ENCODE measurements at places on chromosomes 7 and 10.

DNA sequence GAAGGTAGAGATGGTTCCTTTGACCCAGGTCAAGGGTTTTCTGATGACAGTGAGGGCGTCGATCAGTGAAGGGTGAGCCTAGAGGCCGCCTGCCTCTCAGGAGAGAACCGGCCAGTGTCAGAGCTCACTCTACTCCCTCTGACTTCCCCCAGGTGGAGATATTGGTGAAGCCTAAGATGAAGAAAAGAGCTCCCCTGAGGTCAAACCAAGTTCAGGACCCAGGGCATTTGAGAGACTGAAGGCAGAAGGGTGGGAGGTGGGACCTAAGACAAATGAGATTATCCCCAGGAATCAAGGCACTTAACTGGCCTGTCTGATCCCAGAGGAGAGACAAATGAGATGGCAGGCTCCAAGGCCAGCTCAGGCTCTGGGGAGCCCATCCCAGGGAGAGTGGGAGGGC, 104.7 kb downstream of the CDH23 start:
- no peak for DNase-seq

- no peak for DNase-seq
Observed at GRCh38 chr10:121500701-121501332, 97.4 kb downstream of the FGFR2 start.

DNA sequence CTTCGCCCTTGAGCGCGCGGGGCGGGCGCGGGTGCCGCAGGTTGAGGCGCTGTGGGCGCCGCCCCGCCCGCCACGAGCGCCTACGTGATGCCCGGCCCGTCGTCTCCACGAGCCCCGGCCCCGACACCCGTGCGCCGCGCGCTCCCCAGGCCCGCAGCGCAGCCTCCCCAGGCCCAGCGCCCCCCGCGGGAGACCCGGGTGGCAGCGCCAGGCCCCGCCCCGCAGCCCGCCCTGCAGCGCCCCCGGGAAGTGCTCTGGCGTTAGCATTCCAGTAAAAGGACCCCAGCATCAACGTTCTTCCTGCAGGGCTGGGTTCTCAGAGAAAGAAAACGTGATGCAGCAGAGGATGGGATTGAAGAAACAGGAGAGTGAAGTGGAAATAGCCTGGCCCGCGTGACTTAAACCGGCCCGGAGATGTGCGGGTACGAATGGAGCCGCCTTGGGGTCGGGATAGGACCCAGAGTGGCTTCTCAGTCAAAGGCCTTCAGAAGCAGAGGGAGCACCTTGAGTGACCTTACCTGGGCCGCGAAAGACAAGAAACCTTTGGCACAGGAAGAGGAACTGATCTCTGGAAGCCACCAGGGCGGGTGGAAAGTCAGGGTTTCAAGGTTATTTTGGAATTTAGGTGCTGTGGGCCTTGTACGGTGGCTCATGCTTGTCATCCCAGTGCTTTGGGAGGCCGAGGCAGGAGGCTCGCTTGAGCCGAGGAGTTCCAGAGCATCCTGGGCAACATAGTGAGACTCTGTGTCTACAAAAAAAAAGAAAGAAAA, 1.8 kb downstream of the PFKP start:
- peak; percentile 44 for DNase-seq

GRCh38 chr7:94012746-94013145, 8.6 kb upstream of the BET1 start:
- DNase-seq = no peak

- no peak for DNase-seq
Observed at GRCh38 chr10:45561952-45562351, 110.6 kb downstream of the ZFAND4 start.

GRCh38 chr7:134819401-134819800, 40.0 kb downstream of the CALD1 start:
- no peak for DNase-seq

DNA sequence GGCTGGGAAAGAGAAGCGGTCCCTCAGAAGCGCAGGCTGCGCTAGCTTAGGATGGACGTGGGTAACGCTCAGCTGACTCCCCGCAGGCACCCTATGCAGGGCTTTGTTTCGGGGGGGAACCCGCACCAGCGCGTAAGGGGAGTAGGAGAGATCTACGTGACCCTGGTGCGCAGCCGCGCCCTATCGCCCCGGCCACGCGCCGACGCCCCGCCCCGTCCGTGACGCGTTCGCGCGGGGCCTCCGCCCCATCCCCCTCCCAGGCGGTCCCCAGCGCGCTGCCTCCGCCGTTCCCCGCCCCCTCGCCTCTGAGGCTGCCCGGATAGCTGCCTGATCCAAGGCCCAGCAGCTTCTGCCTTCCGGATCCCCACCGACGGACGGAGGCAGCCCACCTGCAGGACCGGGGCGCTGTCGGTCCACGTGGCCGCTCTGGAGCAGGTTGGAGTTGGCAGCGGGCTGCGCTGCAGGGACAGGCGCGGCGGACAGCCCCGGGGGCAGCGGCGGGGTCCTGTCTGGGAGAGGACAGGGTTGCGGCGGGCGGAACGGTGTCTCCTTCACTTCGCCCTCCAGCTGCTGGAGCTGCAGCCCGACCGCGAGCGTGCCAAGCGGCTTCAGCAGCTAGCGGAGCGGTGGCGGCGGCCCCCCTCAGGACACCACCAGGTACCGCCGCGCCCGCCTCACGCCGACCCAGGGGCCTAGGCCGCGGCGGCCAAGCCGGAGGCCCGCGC, at the start of gene VDAC2:
VDAC2 (plus strand) TSS at position 515 of the 725 bp plus-strand sequence. CDS start 363 bp downstream, outside the sequence.
- peak; percentile 90 for DNase-seq

DNA sequence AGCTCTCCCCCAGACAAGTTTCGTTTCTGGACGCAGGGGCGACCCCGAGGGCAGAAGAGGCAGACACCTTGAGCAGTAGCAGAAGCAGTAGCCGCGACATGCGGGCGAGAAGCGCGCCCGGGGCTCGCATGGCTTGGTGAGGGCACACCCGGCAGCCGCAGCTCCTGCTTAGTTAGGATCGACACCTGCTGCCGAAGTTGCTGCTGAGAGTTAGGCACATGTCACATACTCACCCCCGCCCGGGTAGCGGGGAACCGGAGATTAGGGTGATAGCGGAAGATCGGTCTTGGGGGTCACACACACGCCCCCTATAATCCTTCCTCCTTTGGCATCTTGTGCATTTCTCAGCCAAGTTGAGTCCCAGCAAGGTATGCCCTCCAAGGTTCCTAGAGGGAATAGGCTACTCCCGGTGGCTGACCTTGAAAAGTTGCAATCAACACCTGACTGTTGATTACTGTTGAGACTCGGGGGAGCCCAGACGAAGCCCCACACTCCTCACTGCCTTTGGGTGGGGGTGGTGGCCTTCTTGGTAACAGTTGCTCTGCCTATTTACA, 668 bp downstream of the GPR37 start:
- DNase-seq = peak; percentile 33

- no peak for DNase-seq
Observed at GRCh38 chr7:31788445-31788844, 101.4 kb downstream of the PPP1R17 start.

DNA sequence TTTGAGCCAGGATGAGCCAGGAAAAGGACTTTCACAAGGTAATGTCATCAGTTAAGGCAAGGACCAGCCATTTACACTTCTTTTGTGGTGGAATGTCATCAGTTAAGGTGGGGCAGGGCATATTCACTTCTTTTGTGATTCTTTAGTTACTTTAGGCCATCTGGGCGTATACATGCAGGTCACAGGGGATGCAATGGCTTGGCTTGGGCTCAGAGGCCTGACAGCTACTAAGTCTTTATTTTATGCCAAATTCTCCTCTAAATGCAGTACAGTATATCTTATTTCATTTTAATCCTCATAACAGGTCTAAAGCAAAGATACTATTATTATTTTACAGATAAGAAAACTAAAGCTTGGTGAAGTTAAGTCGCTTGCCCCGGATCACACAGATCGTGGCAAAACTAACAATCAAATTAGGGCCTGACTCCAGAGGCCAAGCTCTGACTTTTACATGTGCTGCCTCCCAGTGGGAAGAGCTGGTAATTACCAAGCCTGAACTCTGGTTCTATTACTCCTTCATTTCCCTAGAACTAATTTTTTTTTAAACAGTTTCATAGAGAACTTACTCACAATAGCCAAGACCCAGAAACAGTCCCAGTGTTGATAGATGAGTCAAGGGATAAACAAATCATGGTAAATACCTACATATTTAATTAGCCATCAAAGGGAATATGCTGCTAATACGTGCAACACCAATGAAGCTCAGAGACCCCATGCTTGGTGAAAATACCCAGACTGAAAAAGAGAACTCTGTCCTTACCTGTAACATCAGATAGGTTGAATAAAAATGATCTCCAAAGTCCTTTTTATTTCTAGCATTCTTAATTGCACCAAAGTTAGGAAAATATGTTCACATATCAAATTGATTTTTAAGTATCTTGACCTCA, 35.4 kb downstream of the C7orf25 start:
- DNase-seq = peak; percentile 81

- DNase-seq = peak; percentile 14
Observed at GRCh38 chr10:118342638-118343020, 505 bp upstream of the FAM204A start.

- DNase-seq = peak; percentile 39
Observed at GRCh38 chr10:59561477-59562121, 148.1 kb downstream of the SLC16A9 start.

DNA sequence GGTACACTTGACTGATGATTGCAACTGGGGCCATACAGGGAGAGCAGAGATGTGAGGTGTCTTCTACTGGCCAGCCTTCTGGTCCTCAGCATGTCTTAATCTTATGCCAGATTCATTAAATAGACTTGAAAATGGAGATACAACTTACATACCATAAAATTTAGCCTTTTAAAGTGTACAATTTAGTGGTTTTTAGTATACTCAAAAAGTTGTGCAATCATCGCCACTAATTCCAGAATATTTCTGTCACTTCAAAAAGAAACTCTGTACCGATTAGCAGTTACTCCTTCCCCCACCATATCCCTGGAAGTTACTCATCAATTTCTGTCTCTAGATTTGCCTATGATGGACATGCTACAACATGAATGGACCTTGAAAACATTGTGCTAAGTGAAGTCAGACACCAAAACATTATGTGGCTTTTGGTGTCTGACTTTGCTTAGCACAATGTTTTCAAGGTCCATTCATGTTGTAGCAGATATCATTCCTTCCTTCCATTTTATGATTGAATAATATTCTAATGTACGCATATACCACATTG, 53.0 kb downstream of the SH2D4B start:
- no peak for DNase-seq

- peak; percentile 74 for DNase-seq
Observed at GRCh38 chr10:17001961-17002749, 127.5 kb downstream of the CUBN start.

DNA sequence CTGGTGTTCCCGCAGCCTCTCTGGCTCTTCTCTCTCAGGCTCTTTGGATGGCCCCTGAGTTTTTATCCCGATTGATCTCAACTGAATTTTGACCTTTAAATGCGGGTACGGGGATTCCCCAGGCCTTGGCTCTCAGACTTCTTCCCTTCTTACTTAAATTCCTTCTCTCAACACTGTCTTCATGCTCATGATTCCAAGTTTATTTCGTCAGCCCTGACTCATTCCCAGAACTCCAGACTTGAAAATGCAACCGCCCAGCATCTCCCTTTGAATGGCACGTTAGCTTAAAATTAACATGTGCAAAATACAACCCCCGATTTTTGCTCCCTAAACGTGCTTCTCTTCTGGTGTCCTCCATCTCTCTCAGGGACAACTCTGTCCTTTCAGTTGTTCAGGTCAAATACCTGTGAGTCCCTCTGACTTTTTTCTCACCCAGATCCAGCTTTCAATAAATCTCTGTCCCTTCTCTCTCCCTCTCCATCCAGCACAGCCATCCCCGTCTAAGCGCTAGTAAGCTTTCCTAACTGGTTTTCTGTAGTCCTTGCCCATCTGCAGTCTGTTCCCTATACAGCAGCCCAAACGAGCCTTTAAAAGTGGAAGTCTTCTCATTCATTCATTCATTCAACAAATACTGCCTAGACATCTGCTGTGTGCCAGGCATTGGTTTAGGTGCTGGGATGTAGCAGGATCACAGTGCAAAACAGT, 7.1 kb downstream of the HECW1 start:
- peak; percentile 78 for DNase-seq

DNA sequence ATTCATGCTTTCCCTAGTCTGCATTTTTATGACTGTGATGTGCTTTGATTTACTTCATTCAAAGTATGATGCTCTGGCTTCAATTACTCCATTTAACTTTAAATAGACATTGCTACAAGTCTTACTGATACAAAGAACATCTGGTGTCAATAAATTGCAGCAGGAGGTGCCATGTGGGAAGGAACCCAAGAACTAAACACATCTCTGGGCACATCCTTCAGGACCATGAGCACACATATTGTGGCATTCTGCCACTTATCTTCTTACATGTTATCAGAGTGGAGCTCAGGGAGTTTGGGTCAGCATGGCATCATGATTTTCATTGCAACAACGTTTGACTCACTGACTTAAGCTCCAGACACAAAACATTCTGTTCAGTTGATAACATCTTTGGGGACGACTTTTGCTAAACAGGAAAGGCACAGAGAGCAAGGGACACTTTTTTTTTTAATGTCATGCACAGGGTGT, 227.0 kb downstream of the DKK1 start:
- DNase-seq = peak; percentile 82

GRCh38 chr10:101778151-101778780, 2.4 kb upstream of the FGF8 start:
- no peak for DNase-seq

DNA sequence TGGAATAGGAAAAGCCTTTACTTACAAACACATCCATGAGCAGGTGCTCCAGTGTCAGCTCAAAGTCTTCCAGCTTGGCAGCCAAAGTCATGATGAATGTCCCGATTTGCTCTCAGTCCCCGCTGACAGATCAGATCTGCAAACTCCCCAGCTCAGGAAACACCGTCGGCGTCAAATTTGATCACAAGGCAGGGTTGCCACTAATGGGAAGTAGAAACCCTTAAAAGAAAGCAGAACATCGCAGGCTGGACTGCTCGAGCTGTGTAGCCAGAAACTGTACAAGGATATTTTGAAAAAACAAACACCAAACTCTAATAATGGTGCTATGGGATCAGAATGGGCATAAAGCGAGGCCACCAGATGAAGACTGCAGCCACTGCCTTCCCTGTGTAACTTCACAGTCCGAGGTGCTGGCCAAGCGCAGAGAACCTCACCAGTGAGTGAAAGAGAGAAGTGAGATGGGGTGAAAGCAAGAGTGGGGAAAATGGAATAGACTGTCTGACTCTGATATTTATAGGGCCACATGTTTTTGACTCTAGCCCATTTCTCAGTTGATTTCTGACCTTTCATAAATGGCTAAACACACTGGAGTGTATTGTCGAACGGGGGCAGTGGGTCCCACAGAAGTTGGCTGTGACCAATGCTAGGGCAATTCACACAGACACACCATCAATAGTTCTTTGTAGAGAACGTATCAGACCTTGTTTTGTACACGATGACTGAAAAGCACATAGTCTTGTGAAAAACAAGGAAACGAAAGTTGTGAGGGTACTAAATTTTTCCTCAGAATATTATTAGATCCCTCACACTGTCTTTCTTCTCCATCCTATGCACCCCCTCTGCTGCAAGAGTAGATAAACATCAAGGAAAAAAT, 306.2 kb downstream of the FRMD4A start:
- DNase-seq = no peak

GRCh38 chr10:108629834-108630233, 1293.5 kb downstream of the XPNPEP1 start:
- DNase-seq = peak; percentile 2

DNA sequence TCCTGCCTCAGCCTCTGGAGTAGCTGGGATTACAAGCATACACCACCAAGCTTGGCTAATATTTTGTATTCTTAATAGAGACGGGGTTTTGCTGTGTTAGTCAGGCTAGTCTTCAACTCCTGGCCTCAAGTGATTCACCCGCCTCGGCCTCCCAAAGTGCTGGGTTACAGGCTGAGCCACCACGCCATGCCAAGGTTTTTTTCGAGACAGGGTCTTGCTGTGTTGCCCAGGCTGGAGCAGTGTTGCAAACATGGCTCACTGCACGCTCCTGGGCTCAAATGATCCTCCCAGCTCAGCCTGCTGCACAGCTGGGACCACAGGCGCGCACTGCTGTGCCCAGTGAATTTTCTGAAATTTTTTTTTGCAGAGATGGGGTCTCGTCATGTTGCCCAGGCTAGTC, 3.3 kb upstream of the SEC31B start:
- no peak for DNase-seq

Measured in foreskin fibroblast (primary cell).